ENCODE measurements at places on chromosomes 2 and 18. TPM values are rescaled to one million over a fixed set of nuclear protein-coding genes. Genes with fewer than 3 reads are reported as not detected.

ITGB6 gene
- total RNA-seq, result 1.6 TPM

ELOA2 gene
- not detected for total RNA-seq

DNA sequence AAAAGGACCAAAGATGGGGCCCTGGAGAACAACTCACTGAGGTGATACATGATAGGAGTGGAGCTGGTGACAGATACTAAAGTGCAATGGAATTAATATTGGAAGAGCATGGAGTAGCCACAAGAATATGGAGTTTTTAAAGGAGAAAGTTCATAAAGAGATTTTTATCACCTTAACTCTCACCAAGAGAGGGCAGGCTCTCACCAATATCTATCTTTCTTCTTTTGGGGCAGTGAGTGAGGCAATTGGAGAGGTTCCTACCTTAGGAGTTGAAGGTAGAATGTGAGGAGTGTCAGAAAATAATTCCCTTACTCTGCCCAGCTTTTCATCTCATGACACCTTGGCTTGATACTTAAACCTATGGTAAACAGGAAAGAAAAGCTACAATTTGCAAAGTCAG is 233.7 kb upstream of the CWC22 start:
- DNase-seq, result peak; percentile 42

DNA sequence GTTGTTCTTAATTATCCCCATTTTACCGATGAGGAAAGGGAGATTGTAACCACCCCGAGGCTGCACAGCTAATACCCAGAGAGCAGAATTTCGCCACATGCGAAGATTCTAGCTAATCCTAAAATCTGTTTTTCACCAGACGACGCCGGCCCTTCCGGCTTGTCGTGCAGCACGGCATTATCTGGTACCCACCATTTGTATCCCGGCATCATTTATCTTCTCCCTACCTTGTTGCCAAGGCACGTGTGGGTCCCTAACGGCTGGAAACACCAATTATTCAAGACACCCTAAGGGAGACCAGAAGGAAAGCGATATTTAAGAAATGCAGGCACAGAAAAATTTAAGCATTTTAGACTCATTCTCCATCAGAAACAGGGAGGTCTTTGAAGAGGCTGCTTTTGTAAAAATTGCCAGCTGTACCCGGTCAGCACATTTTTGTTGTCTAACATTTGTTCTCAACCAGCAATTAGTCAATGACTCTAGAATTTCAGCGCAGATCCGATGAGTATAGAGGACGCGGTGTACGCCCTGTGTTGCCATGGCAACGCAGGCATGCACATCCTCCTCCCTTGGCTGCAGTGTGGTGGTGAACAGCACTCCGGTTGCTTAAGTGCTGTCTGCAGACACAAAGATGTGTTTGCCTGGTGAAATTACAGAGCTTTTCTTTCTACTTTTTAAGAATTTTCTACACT is 111.6 kb downstream of the AGAP1 start:
- peak; percentile 91 for DNase-seq

DNA sequence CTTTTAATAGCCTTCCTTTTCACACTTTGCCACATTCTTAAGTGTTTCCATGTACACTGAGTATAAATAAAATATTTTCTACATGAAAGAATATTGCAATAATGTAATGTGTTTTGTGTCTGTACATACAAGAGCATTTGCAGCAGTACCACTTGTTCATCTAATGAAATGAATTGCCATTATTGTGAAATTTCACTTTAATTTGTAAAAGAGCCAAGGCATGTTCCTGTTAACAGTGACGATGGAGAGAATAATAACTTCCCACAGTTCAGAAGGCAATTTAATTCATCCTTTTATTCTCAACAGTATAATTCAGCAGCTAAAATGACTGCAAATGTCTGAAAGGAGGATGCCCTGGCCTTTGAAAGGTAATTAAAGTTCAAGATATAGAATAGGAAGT is 853.9 kb downstream of the LRRTM4 start:
- no peak for DNase-seq
